ENCODE measurements at places on chromosomes 16 and 17.

GRCh38 chr16:82368041-82368440 lies 198.0 kb upstream of the MPHOSPH6 start:
- no peak for DNase-seq

GRCh38 chr17:45771271-45771959 lies 12.7 kb upstream of the CRHR1 start:
- no peak for DNase-seq

DNA sequence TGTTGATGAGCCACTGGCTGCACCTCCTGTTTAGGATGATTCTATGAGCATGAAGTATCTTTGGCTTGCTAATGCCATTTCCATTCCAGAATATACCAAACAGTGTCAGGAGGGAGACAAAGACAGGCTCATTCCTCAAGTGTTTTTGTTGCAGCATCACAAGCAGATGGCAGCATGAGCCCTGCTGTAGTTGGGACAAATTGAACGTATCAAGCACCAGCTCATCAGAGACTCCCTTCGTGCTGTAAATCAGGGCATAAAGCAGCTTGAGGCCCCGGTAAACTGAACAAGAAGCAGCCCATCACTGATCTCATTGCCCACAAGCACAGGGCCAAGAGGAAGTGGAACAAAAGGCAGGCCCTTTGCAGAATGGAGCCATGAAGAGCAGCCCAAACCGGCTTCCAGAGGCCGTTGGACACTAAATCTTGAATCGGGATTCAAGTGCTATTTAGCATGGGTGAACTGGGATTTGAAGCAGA lies 45.9 kb upstream of the HS3ST3A1 start:
- no peak for DNase-seq

- DNase-seq: no peak
These were observed 21.0 kb downstream of the C16orf90 start for GRCh38 chr16:3474136-3474779.

- DNase-seq: no peak
These were observed 57.5 kb upstream of the ARHGAP44 start for GRCh38 chr17:12731839-12732238.

DNA sequence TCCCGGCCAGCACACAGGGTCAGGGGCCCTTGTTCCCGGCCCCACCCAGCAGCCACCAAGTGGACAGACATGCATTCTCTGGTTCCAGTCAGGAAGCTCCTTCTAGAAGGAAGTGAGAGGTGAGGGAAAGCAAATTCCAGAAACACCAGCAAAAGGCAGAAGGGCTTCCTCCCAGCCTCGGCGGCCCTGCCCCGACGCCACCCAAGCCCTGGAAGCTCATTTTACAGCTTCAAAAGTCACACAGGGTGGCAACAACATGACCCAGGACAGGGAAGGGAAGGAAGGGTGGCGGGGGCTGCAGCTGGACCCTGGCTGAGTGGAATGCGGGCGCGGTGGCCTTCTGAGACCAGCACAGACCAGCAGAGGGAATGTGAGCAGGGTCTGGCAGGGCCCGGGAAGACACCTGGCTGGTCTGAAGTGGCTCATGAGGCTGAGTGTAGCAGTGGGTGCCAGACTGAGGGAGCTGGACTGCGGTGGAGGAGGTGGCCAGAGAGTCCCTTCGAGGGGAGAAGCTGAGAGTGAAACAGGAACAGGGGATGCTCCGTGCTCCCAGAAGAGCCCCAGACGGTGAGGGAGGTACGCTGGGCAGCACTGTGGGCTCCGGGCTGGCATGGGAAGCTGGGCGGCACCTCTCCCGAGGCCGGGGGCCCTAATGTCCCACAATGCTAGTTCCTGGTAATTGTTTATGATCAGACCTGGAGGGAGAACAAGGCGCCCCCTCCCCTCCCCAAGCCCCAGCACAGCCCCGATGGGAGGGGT lies 1.9 kb upstream of the UNC13D start:
- DNase-seq: no peak

DNA sequence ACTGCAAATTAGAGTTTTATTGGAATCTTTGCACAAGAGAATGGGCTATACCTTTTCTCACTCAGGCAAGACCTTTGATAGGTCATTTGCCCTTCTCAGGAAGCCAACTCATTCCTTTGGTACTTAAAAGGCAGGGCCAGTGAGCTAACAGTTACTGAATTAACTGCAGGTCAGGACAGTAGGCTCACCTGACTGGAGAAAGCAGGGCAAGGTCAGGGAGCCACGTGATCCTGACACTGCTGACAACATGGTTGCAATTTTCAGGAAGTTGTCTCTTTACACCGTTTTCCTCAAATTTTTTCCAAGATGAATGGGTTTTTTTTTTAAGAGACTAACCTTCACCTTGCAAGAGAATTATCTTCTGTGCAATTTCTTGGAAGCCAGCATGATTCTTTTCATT lies 21.1 kb downstream of the CPSF4L start:
- no peak for DNase-seq

DNA sequence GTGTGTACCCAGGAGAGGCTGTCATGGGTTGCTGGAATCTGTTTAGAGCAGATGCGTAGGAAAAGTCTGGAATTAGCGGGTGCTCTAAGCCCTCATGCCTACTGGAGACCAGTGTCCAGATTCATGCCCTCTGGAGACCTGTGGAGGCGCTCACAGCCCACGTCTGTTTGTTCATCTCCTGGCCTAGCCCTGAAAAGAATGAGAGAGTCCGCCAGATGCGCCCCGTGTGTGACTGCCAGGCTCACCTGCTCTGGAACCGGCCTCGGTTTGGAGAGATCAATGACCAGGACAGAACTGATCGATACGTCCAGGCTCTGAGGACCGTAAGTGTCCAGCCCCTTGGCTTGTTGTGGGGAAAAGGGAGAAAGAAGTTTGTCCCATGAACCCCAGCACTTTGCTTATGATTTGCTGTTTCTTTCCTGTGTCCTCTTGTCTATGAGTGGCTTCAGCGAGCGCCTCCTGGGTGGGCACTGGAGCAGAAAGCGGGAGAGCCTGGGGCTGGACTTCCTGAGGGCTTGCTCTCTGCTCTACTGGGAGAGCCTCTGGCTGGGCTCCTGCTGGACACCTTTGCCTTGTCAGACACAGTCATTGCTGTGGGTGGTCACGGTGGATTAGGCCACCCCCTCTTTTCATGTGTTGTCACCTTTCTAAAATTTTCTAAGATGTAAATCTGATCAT lies 35.3 kb downstream of the PRMT7 start:
- no peak for DNase-seq

- no peak for DNase-seq
These were observed 650.4 kb upstream of the RBFOX1 start for GRCh38 chr16:6682142-6682811.

GRCh38 chr17:66755101-66755943 lies 79.6 kb upstream of the CACNG5 start:
- no peak for DNase-seq

DNA sequence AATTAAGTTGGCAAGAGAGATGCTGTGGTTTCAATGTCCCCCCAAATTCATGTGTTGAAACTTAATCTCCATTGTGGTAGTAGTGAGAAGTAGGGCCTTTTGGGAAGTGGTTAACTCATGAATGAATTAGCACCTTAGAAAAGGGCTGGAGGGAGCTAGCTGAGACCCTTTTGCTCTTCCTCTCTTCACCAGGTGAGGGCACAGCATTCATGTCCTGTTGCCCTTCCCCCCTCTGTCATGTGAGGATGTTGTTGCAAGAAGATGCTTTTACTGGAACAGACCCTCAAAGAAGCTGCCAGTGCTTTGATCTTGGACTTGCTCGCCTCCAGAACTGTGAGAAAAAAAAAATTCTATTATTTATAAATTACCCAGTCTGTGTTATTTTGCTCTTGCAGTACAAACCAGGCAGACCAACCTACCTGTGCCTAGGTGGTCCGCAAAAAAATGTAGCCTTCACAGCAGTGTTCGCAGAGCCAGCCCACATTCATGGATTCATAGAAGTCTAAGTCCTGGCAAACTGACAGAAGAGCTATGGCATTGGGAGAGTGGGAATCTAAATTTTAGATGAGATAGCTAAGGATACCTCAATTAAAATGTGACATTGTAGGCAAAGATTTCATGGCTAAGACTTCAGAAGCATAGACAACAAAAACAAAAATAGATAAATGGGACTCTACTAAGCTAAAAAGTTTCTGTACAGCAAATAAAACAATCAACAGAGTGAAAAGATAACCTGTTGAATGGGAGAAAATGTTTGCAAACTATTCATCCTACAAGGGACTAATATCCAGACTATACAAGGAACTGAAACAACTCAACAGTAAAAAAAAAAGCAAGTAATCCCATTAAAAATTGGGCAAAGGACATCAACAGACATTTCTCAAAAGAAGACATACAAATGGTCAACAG lies 32.0 kb upstream of the ABCA5 start:
- DNase-seq: no peak

DNA sequence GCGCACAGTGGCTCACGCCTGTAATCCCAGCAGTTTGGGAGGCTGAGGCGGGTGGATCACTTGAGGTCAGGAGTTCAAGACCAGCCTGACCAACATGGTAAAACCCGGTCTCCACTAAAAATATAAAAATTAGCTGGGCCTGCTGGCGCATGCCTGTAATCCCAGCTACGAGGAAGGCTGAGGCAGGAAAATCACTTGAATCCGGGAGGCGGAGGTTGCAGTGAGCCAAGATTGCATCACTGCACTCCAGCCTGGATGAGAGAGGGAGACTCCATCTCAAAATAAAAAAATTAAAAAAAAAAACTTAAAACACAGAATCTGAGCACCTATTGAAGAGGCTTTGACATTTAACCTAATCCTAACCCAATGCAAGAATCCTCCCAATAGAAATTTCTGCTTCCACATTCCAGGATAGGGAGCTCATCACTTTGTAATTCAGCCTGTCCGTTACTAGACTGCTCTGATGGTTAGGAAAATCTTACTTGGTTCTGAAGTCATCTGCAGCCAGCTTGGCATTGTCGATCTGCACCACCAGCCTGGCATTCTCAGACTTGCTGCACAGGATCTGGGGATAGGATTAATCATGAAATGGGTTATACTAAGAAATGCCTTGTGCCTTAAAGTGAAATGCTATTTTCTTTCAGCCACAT lies 2.1 kb downstream of the KRT33B start:
- DNase-seq: no peak

GRCh38 chr16:12096828-12097522 lies 120.4 kb downstream of the SNX29 start:
- no peak for DNase-seq

DNA sequence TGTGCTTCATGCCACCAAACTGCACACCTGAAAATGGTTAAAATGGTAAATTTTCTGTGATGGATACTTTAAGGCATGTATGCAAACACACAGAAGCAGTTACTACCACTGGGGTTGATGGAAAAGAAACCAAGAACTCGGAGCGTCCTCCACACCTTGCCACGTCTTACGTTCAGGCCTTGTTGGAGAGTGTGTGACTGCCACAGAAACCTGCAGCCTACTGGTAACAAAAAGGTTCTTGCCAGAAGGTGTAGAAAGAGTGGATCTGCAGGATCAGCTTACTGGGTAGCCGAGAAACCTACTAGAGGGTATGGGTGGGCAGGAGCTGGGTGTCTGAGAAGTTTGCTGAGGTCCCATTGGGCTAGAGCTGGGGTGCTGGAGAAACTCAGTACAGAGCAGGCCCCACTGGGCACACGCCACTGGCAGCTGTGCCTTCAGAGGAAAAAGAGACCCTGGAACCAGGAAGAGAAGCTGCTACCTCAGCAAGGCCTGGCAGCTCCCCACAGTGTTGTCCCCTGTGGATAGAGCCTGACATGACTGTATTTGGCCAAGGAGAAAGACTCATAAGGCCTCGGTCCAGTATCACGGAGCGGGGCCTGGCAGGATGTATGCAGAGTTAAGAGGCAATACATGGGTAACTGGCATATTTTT lies 204.6 kb downstream of the SEC14L1 start:
- no peak for DNase-seq

Measured in SK-N-MC (cell line).